ENCODE measurements at places on chromosomes 5 and 9. TPM values are rescaled to one million over a fixed set of nuclear protein-coding genes. Genes with fewer than 3 reads are reported as not detected.

DNA sequence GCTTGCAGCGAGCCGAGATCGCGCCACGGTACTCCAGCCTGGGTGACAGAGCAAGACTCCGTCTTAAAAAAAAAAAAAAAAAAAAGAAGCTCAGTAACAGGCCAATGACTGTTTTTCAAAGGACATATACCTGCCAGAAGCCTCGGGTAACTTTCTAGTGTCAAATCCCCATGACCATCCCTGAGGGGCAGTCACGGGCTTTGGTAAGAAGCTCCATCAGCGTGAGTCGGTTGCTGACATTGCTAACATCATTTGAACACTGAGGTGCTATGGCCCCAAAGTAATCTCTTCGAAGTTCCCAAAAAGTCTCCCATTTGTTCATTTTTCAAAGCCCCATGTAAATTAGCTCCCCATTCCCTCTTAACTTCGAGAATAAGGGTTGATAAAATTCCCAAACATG, 11.6 kb downstream of the NAIP start:
- H3K27me3 ChIP-seq, result no peaks in the 10 kb centered on the region
- H3K27ac ChIP-seq, result no peak overlapping the region
- DNase-seq, result no peak
- no peaks in the 10 kb centered on the region for H3K36me3 ChIP-seq

DNA sequence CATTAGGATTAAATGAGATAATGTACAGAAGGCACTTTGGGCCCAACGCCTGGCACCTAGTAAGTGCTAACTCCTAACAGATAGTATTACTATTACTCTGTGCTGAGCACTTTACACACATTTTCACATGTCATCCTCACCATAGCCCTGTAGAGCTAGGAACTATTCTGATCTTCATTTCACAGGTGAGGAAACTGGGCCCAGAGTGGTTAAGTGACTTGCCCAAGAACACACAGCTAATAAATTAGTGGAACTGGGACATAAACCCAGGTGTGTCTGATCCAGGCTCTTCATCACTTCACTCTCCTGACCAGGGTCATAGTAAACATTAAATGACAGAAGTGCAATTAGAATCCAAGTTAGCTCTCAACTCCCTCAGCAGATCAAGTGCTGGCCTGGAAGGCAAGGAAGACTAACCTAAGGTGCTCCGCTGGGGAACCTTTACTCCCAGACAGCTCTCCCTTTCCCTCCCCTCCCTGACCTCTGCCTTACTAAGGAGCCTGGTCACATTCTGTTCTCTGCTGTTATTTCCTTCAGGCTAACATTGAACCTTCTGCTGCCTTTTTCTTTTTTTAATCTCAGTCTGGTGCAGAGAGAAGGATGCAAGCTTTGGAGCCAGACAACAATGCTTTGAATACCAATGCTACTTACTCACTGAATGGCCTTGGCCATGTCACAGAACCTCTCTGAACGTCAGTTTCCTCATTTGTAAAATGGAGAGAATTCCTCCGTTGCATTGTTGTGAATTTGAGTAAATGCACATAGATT, 4.1 kb upstream of the ADRA1B start:
- no peak for DNase-seq
- peaks cover 2% of the 10 kb centered on the region for H3K27me3 ChIP-seq
- no peak overlapping the region for H3K27ac ChIP-seq
- no peak overlapping the region for H3K4me3 ChIP-seq
- H3K36me3 ChIP-seq, result no peaks in the 10 kb centered on the region

- no peak overlapping the region for H3K27ac ChIP-seq
- no peak for DNase-seq
- peaks cover 7% of the 10 kb centered on the region for H3K4me1 ChIP-seq
- no peak overlapping the region for H3K4me3 ChIP-seq
- no peaks in the 10 kb centered on the region for H3K36me3 ChIP-seq
- no peaks in the 10 kb centered on the region for H3K27me3 ChIP-seq
Observed at GRCh38 chr9:81489046-81489445, 200.3 kb downstream of the TLE1 start.

DNA sequence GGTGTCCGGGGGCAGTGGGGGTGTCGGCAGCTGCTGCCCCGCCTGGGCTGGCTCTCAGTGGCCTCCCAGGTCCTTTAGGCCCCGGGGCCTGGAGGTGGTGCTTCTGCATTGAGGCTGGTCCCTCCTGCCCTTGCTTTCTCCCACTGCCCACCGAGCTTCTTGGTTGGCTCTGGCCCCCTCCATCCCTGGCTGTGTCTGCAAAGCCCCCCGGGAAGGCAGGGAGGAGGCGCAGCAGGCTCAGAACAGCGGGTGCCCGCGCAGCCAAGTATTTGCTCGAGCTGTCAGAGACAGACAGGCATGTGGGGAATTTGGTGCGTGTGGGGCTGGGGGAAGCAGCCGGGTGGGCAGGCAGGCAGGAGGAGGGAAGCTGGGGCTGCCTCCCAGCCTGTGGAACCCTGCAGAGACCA, 11.5 kb downstream of the CXXC5 start:
- DNase-seq, result no peak
- peaks cover 25% of the 10 kb centered on the region for H3K36me3 ChIP-seq
- H3K4me1 ChIP-seq, result peaks cover 78% of the 10 kb centered on the region
- no peak overlapping the region for H3K27ac ChIP-seq

- H3K4me3 ChIP-seq, result no peak overlapping the region
- DNase-seq, result no peak
- no peak overlapping the region for H3K27ac ChIP-seq
- H3K36me3 ChIP-seq, result no peaks in the 10 kb centered on the region
Observed at GRCh38 chr9:4583001-4583400, 79.1 kb upstream of the PLPP6 start.

NUTM2F gene
- 0.07 TPM for total RNA-seq

DNA sequence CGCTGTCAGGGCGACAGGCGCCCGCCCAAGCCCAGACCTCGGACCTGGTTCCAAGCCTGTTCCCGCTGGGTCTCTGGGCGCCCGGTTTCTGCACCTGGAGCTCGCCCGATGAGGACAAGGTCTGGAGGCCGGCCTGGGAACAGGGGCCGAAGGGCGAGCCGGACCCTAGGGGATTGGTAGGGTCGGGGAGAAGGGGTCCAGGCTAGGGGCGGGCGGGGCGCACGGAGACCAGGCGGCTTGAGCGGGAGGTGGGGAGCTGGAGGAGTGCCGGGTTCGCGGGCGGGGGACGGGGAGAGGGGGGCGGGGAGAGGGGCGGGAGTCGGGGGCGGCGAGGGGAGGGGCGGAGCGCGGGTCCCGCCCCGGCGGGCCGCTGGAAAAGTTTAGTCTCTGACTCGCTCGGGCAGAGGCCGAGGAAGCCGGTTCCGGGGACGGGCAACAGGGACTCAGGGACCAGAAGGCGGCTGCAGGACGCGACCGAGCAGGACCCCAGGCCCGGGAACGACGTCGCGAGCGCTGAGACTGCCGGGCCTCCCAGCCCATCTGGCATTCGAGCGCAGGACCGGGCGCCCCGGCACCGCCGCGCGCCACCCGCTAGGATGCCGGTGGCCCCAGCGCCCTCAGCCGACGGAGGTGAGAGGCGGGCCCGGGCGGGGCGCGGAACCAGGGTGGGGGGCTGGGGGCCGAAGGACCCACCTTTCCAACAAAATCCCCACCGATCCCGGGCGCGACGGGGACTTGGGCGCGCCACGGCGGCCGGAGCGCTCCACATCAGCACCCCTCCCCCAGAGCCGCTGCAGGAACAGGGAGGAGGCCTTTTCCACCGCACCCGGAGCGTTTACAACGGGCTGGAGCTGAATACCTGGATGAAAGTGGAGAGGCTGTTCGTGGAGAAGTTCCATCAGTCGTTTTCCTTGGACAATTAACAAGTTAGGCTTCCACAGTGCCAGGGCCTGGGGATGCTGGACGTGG, at the start of gene S1PR3:
TSS of gene S1PR3 (plus strand) at position 403 of the 969 bp plus-strand sequence. CDS start 9,733 bp downstream, outside the sequence.
- no peak within 1 kb of the TSS for H3K27ac ChIP-seq
- H3K36me3 ChIP-seq, result no peaks in the 10 kb centered on the region
- H3K4me1 ChIP-seq, result peaks cover 11% of the 10 kb centered on the region
- H3K27me3 ChIP-seq, result no peaks in the 10 kb centered on the region
- DNase-seq, result no peak

BDP1 gene
- 30.5 TPM for total RNA-seq

KCNT1 gene
- not detected for total RNA-seq

- H3K36me3 ChIP-seq, result no peaks in the 10 kb centered on the region
- H3K27ac ChIP-seq, result peak overlapping the region; percentile 21
- peaks cover 1% of the 10 kb centered on the region for H3K27me3 ChIP-seq
- peak; percentile 53 for DNase-seq
Observed at GRCh38 chr5:172716796-172717313, 54.1 kb downstream of the DUSP1 start.

- peak overlapping the region; percentile 83 for H3K27ac ChIP-seq
- H3K36me3 ChIP-seq, result peaks cover 47% of the 10 kb centered on the region
- H3K4me1 ChIP-seq, result peaks cover 35% of the 10 kb centered on the region
- DNase-seq, result peak; percentile 25
- no peaks in the 10 kb centered on the region for H3K27me3 ChIP-seq
Observed at GRCh38 chr5:1800472-1801221, 560 bp upstream of the NDUFS6 start.

- H3K27me3 ChIP-seq, result no peaks in the 10 kb centered on the region
- peak overlapping the region; percentile 53 for H3K4me3 ChIP-seq
- H3K27ac ChIP-seq, result peak overlapping the region; percentile 96
- DNase-seq, result peak; percentile 35
- H3K36me3 ChIP-seq, result no peaks in the 10 kb centered on the region
Observed at GRCh38 chr5:56481428-56482357, 248.6 kb upstream of the ANKRD55 start.

DNA sequence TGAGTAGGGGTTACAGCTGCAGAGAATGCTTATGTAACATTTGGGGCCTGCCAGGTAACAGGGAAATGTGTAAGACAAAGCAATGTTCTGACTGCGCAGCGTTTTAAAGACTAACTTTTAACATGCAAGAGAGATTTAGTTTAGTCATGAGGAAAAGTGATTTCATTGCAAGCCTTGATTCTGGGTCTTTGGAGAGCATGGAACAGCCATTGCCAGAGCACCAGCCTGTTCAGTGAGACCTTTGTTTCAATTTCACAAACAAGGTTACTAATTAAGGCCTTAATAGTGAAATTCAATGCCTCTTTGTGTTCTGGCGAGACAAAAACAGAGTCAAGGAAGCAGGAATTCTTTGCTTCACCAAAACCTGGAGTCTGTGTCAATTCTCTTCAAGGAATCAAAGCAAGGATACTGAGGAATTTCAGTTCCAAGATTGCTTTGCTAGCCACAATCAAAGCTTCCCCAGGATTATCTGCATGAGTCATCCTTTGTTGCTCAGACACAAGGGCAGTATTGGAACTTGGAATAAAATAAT, 14.4 kb downstream of the CKMT2 start:
- no peaks in the 10 kb centered on the region for H3K36me3 ChIP-seq
- H3K4me1 ChIP-seq, result no peaks in the 10 kb centered on the region
- H3K27me3 ChIP-seq, result no peaks in the 10 kb centered on the region

DNA sequence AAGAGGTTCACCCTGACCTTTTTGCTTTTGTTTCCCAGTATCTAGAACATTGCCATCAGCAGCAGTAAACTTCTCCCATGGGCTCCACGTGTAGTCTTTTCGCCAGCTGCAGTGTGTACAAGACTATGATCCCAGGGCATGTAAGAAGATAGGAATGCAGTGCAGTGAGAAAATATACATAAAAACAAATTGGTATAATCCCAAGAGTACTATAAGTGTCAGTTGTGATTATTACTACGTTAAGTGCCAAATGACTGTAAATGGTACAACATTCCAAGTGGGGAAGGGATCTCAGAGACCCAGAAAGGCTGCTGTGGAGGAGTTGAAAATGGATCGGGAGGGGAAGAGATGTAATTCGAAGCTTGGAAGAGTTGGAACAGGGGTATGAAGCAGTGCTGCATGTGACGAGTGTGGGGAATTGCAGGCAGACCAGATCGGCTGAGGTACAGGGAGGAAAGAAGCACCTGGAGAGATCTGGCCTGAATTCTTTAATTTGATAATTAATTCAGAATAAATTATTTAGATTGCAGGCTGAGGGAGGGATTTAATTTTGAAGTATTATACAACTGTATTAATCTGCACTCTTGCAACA, 95.1 kb downstream of the FBXL7 start:
- no peak overlapping the region for H3K4me3 ChIP-seq
- no peaks in the 10 kb centered on the region for H3K27me3 ChIP-seq
- H3K27ac ChIP-seq, result no peak overlapping the region
- no peak for DNase-seq
- H3K36me3 ChIP-seq, result no peaks in the 10 kb centered on the region
